Smooth muscle cell of the coronary artery (primary cell): ENCODE measurements at places on chromosomes 1 and 21. TPM values are rescaled to one million over a fixed set of nuclear protein-coding genes. Genes with fewer than 3 reads are reported as not detected.

FAM177B gene
- total RNA-seq = not detected in 2 replicates

C1orf53 gene
- 3.6 and 3.9 TPM in 2 replicates for total RNA-seq

MSH4 gene
- 0.08 and 0.35 TPM in 2 replicates for total RNA-seq

A3GALT2 gene
- total RNA-seq = not detected in 2 replicates

SLC45A1 gene
- 0.30 and 2.1 TPM in 2 replicates for total RNA-seq

RAB42 gene
- 1.5 and 3.2 TPM in 2 replicates for total RNA-seq

PTPN22 gene
- 0.08 and 1.9 TPM in 2 replicates for total RNA-seq

CYP2J2 gene
- 0.08 TPM in 1 of 2 replicates, not detected in the other for total RNA-seq

NBPF1 gene
- total RNA-seq = 21.3 and 36.2 TPM in 2 replicates

PM20D1 gene
- total RNA-seq = 0.15 TPM in 1 of 2 replicates, not detected in the other

CSMD2 gene
- 2.6 and 3.7 TPM in 2 replicates for total RNA-seq

CLDN19 gene
- total RNA-seq = not detected in 2 replicates

HORMAD1 gene
- not detected in 2 replicates for total RNA-seq

DNASE2B gene
- total RNA-seq = not detected in 2 replicates

ANKRD34A gene
- 0.15 and 0.35 TPM in 2 replicates for total RNA-seq

IFI16 gene
- total RNA-seq = 43.4 and 96.5 TPM in 2 replicates

CBS gene
- 39.9 and 41.1 TPM in 2 replicates for total RNA-seq

IRF6 gene
- 0.47 and 7.7 TPM in 2 replicates for total RNA-seq

PAFAH2 gene
- total RNA-seq = 5.0 and 7.0 TPM in 2 replicates

HMGCS2 gene
- total RNA-seq = not detected in 2 replicates

BTBD19 gene
- 4.7 and 7.5 TPM in 2 replicates for total RNA-seq

CD244 gene
- 0.15 TPM in 1 of 2 replicates, not detected in the other for total RNA-seq

SLC25A34 gene
- 0.30 and 0.47 TPM in 2 replicates for total RNA-seq

SPATA21 gene
- not detected in 2 replicates for total RNA-seq

GBP7 gene
- total RNA-seq = not detected in 2 replicates
